G401 (cell line): ENCODE measurements at places on chromosomes 2 and 18.

DNA sequence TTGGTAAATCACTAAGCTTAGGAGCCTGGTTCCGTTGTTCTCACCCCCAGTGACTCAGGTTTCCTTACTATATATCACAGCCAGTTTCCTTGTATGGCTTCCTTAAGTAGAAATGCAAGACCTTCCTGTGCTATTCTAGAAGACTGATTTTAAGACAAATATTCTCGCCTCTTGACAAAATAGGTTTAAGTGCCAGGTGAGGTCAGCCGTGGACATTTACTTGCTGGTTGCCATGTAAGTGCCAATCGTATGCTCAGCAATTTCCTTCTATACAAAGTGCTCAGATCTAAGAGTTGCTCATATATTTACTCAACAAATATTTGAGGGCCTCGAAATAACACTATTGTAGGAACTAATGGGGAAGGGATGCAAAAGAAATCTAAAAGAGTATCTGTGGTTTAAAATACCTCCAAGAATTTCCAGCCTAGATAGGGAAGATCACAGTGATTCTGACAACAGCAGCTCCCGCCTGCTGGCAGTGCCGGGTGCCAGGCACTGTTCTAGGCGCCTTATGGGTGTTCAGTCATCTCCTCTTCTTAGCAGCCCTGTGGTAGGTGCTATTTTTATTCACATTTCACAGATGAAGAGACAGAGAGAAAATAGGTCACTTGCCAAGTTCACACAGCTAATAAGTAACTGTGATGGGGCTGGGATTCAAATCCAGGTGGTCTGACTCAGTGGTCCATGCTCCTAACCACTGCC lies 95.3 kb upstream of the B3GNT7 start:
- peak; percentile 70 for DNase-seq

DNA sequence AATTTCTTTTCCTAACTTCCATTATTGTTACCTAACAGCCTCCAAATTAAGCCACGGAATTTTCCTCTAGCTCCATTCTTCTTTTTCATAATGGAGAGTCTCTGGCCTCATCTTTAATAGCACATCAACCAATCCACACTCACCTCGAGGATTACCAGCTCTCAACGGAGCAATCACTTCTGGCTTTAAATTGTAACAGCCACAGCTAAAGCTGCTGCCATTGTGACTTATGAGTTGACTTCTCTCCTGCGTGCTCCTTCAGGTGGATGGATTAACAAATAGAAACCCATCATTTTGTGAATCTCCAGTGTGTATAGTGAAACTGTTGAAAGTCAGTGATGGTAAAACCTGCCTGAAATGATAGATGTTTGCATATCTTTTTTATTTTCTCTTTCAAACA lies 24.9 kb upstream of the SLC5A7 start:
- DNase-seq, result no peak

DNA sequence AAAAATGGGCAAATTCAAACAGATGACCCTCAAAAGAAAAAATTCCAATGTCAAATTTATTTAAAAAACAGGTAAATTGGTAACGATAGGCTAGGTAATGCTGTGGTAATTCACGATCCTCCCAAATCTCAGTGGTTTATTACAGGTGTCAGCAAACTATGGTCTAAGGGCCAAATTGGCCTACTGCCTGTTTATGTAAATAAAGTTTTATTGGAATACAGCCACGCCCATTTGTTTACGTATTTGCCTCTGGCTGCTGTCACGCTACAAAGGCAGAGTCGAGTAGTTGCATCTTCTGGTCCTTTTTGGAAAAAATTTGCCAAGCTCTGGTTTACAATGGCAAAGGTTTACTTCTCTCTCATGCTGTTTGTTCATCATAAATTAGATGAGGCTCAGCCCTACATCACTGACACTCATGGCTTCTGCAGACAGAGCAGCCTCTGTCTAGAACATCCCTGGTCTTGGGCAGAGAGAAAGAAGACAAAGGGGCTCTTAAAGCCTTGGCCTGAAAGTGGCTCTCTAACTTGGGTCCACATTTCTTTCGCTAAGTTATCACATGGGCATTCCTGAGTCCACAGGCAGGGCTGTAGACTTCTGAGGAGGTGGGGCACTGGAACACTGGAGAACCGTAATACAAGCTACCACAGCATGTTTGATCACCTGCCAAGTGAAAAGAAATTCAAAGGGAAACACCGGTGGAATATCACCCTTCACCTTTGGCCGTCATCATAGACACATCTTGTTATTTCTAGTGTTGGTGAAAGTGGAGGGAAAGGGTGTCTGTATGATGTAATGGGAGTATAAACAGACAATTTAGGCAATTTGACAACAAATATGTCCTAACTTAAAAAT lies 34.8 kb downstream of the SP110 start:
- no peak for DNase-seq

GRCh38 chr2:229701062-229701461 lies 13.3 kb downstream of the DNER start:
- DNase-seq, result no peak

DNA sequence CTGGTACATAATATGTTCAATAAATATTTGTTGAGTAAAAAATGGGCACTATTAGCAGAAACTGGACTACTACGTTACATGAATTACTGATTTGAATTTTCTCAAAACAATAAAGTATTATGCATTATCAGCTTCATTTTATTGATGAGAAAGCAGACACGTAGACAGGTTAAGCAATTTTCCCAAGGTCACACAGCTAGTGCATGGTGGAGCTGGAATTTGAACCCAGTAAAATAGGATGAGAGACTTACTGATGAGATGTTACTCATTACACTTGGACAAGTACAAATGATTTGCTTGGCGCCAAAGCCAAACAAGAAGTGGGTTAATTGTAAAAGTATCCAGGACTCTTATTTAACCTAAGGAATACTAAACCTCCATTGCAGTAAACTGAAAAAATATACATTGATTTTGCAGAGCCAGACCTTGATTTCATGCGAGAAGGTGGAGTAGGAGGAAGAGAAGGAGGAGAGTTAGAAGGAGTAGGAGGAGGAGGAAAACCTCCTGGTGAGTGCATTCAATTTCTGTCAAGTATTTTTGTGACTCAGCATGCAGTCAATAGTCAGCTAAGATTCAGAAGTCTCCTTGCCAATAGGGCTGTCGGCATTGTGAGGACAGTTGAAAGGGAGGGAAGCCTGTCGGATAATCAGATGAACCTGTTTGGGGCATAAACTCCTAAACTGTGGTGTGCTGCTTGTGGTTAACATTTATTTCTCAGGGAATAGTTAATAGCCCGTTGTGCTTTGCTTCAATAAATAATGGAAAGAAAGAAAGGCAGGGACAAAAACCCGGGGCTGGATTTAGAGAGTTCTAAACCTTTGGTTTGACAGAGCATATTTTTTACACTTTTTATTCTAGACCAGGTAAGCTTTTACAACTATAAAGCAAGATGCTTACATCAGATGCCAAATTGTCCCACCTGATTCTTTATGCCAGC lies 77.0 kb upstream of the TACR1 start:
- DNase-seq, result no peak

- DNase-seq, result no peak
Observed at GRCh38 chr2:107259408-107260195, 373.6 kb upstream of the ST6GAL2 start.

DNA sequence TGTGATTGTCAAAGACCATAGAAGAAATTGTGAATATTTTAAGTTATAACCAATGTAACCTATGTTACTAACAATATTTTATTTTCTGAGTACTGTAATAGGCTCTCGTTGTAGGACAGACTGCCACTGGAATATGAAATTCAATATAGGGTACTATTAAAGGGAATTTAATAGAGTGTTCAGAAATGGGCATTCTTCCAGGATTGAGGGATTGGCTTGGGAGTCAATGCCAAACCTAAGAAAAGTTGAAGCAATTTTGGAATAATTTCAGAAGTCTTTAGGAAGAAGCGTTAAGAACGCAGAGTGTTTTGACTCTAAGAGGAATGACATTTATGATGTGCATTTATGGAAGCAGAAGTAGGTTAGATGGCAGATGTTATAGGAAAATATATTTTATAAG lies 79.0 kb downstream of the ACVR2A start:
- no peak for DNase-seq

DNA sequence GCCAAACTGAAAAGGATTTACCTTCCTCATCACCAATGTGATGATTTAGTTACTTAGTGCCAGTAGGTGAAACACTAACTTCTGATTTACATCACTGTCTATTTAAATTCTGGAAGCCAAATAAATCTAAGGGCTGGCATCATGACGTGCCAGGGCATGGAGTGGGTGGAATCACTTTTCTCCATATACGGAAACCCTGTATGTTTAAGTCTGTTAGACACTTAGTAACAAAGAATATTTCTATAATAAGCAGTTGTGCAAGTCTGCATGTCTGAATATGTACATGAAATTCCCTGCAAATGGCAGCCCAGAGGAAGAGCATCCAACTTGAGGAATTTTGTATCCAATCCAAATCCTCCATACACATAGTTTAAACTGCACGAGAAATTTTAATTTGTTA lies 243.1 kb upstream of the SMAD7 start:
- no peak for DNase-seq

GRCh38 chr2:212665948-212666347 lies 127.3 kb upstream of the ERBB4 start:
- DNase-seq, result no peak

DNA sequence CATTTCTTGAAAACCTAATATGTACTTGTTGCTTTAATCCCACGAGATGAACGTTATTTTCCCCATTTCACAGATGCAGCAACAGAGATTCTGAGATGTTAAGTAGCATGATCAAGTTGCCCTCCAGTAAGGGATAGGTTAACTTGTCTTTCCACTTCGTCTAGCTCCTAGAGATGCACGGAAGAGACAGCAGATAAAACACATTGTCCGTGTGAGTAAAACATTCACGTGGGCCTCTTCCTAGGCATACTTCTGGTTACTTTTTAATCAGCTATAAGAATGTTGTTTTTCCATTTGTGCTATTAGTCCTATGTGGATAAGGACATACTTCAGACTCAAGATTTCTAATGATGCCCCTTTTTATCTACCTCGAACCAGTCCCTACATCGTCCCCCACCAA lies 1.2 kb upstream of the ARHGAP28 start:
- DNase-seq, result no peak

- DNase-seq, result no peak
Observed at GRCh38 chr2:238589591-238590460, 163.1 kb downstream of the ASB1 start.

DNA sequence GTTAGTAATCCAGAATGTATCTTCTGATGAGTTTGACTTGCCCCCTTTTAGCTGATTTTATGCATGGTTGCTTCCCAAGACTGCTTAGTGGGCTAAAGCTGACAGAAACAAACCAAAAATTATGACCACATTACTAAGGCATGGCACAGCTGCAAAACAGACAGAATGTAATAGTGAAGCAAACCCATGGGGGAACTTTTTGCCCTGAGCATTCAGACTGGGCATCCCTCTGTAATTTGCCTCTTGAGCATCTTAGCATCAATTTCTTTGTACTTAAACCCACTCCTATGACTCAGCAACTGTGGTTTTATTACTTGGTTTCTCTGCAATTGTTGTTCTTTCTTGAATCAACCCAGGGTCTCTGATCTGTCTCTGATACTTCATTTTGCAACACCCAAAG lies 487.3 kb upstream of the DCC start:
- no peak for DNase-seq

- DNase-seq, result no peak
Observed at GRCh38 chr18:2923464-2923863, 76.7 kb downstream of the EMILIN2 start.

DNA sequence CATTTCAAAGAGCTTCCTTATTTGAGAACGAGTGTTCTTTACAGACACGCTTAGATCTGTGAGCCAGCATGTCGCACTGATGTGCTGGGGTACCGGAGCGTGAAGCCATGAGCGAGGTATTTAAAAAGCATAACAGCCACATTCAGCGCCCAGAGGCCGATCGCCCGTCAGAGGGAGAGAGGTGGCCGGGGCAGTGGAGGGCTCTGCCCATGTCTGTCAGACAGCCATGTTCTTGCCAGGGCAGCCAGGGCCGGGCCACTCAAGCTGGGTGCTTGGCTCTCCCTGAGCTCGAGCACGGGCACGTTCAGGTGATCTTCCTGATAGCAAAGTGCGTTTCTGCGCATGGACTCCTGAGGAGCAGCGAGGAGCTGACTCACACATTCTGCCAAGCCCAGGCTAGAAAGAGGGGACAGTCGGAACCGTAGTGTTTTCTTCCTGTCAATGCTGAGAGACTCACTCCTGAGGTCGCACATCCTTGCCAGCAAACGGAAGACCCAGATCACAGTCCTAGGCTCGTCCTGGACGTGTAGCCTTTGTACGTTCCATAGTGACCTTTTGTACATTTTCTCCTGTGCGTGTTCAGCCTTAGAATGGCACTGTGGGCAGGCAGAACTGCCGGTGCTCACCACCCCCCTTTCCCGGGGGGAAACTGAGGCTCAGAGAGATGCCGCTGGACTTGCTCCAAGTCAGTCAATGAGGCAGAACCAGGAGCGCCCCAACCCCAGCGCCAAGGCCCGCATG lies 100.7 kb downstream of the NFATC1 start:
- no peak for DNase-seq

DNA sequence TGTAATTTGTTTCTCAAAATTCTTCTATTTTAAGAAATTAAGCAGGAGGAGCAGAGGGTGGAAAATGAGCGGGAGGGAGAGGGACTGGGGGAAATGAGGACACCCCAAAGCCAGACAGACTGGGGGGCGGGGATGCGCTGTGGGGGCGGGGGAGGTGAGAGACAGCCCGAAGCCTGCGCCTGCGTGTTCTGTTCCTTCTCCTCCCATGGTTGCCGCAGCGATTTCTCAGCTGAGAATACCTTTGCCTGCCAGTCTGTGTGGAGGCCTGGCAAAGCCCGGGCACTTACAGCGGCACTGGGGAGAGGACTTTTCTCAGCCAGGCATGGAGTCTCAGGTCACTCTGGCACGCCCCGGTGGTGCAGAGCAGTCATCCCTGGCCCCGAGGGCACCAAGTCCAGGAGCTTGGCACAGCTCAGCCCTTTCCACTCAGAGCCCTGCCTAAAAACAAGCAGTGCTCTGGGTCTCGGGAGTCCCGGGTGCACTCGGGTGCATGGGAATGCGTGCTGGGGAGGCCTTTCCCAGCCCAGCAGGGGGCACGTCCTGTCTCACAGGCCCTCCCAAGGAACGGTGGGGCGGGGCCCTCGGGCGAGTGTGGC lies 289.3 kb upstream of the HS6ST1 start:
- DNase-seq, result peak; percentile 52

DNA sequence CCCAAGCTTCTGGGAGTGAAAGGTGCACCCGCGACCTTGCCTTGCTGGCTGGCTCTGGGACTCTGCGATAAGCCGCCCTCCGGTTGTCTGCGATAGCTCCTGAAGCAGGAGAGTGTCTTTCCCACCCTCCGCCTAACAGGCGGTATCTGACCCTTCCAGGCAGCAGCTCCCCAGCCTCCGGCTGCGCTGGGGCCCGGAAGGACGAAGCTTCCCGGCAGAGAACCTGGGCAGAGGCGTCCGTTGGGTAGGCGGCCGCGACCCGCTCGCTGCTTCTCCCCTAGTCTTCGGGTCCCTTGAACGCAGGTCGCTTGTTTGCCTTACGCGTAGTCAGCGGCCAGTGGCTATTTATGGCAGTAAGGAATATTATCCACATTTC lies 446 bp upstream of the RHBDD1 start:
- DNase-seq, result no peak

- no peak for DNase-seq
Observed at GRCh38 chr2:80510716-80511115, 206.2 kb upstream of the LRRTM1 start.
